Stimulated activated CD4-positive, alpha-beta T cell treated with anti-CD3 and anti-CD28 coated beads, Interleukin-4, amount 100 ng/mL, for 4 hours (primary cell): ENCODE measurements at places on chromosomes 11 and 22.

- DNase-seq = no peak
Observed at GRCh38 chr22:49057910-49058309, 769.8 kb downstream of the BRD1 start.

DNA sequence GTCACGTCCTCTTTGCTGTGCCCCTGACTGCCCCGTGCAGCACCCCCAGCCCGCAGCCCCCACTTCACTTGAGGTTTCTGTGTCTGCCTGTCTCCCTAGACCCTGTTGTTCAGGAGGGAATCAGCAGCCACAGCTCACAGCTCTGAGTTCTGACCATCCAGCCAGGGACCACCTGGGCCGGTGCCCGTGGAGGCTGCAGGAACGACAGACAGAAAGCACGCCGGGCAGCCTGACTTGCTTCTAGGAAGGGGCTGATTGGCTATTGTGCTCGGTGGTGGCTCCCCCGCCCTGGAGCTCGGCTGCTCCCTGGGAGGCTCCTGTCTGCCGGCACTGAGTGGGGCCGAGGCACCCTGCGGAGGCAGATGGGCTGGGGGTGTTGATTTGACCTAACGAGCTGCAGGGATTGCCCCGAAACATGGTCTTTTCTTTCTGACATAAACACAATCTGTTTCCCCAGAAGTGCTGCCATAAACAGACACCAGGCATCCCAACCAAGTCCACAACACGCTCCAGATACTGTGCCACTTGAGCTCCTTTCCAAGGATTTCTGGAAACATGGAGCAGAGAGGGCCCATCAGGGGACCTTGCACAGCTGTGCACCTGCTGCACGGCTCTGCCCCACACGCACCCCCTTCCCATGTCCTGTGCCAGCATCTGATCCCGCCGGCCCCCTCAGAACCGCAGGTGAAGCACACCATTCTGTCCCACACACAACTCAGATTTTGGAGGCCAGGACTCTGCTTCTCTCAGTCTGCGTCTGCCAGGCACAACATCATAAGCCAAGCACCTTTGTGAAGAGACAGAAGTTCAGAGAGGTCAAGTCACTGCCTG is 855.9 kb downstream of the TBC1D22A start:
- DNase-seq = no peak

GRCh38 chr22:29689880-29690213 is 30.0 kb upstream of the CABP7 start:
- peak; percentile 32 for DNase-seq

DNA sequence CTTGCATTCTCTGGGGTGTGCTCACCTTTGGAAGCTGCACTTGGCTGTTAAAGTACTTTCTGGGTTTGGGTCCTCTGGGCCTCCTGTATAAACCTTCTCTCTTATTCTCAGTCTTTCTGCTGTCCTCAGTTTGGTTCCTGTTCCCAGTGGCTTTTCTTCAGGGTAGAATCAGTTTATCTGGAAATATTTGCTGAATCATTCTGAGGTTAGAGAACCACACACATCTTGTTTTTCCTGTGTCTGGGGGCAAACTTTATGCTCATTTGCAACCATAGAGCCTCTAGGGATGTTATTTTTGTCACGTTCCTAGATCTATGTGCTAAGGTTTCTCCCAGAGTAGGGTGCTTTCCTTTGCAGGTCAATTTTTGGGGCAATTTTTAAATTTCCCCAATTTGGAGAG is 224.3 kb upstream of the C11orf87 start:
- DNase-seq = no peak

DNA sequence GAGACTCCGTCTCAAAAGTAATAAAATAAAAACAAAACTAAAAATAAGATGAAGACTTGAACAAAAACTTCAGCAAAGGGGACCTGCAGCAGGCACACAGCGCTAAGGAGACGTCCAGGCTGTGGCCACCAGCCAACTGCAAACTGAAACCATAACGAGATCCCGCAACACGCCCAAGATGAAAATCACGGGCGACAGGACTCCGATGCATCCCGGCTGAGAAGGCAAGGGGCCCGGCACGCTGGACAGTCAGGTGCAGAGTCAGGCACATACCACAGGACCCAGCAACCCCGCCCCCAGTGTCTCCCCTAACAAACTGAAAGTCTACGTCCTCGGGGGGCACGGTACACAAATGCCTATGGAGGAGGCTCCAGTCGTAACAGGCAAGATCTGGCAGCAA is 9.2 kb downstream of the HRAS start:
- no peak for DNase-seq

DNA sequence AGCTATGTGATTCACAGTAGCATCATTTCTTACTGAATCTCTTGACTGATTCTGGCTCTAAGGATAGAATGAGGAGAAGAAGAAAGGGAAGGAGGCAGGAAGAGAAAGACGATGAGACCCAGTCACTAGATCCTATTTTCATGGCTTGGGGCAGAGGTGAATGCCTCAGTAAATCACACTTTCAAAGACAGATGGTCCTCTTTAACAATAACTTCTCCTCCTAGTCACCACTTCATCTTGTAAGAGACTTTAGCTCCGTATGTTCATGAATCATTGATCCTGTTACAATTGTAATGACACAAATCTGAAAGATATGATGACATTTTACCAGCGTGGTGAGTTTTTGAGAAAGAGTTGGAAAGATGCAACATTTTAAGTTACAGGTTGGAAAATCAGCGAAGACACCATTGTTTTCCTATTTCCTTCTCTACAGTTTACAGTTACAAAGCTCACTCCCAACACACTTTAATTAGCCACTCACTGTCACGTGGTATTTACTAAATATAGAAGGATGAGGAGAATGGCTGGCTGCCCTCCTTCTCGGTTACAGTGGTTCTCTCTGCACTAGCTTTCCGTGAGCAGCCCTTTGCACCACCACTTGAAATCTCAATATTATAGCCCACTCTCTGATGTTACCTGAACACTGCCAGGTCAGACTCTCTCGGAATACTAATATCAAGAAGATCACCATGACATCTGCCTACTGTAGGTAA is 205.8 kb downstream of the CADM1 start:
- DNase-seq = no peak

- no peak for DNase-seq
Observed at GRCh38 chr11:47308050-47308823, 38.3 kb downstream of the MADD start.

- no peak for DNase-seq
Observed at GRCh38 chr11:94885133-94885532, 88.2 kb downstream of the CWC15 start.
